Aorta (tissue), 5 donors: ENCODE measurements at places on chromosomes 4 and X. TPM values are rescaled to one million over a fixed set of nuclear protein-coding genes. Genes with fewer than 3 reads are reported as not detected.

The FMR1NB gene
- not detected for total RNA-seq

The PYURF gene
- total RNA-seq, result 51.9 TPM

The HTT gene
- 64.4 TPM for total RNA-seq

DNA sequence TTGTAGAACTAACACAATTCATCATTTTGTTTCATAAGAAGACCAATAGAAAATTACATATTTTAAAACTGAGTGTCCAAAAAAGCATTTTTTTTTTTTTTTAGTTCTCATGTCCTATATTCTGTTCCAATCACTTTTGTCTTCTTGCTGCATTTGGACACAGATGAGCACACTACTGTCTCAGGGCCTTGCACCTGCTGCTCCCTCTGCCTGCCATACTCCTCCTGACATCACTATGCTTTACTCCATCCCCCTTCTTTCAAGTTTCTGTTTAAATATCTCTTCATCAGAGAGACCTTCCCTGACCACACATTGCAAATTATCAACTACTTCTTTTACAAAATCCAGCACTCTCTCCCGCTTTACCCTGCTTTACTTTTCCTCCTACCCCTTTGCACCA, 230.7 kb upstream of the GK2 start:
- H3K4me3 ChIP-seq, result no peak overlapping the region
- H3K27ac ChIP-seq, result no peak overlapping the region
- no peaks in the 10 kb centered on the region for H3K4me1 ChIP-seq
- no peak for DNase-seq
- no peaks in the 10 kb centered on the region for H3K36me3 ChIP-seq

GRCh38 chr4:78863991-78864390, 75.2 kb downstream of the PAQR3 start:
- H3K27me3 ChIP-seq, result no peaks in the 10 kb centered on the region
- H3K36me3 ChIP-seq, result no peaks in the 10 kb centered on the region
- H3K27ac ChIP-seq, result no peak overlapping the region
- no peak for DNase-seq

DNA sequence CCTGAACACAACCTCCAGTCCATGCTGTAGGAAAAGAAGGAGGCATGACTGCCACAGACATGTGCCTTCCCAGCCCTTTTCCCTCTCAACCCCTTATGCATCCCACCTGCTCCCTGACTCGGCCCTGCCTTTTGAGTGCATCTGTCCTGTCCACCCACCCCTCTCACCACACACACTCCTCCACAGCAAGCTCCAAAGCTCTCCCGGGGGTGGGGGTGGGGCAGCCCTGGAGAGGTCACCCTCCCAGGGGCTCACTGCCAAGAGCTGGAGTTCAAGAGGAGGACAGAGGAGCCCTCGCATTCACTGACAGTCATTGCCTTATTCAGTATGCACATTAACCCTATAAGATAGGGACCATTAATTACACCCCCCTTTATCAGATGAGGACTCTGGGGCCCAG, 46.6 kb upstream of the MAMLD1 start:
- no peaks in the 10 kb centered on the region for H3K27me3 ChIP-seq
- DNase-seq, result no peak
- no peaks in the 10 kb centered on the region for H3K36me3 ChIP-seq

GRCh38 chr4:88360791-88361190, 17.9 kb upstream of the HERC6 start:
- no peak for DNase-seq
- no peak overlapping the region for H3K27ac ChIP-seq
- no peaks in the 10 kb centered on the region for H3K27me3 ChIP-seq
- no peak overlapping the region for H3K4me3 ChIP-seq

DNA sequence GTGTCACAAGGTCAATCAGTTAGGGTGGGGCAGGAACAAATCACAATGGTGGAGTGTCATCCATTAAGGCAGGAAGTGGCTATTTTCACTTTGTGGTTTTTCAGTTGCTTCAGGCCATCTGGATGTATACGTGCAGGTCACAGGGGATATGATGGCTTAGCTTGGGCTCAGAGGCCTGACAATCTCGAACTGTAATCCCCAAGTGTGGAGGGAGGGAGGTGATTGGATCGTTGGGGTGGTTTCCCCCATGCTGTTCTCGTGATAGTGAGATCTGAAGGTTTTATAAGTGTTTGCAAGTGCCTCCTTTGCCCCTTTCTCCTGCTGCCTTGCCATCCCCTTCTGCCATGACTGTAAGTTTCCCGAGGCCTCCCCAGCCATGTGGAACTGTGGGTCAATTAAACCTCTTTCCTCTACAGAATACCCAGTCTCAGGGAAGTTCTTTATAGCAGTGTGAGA, 36.7 kb upstream of the STS start:
- H3K4me3 ChIP-seq, result no peak overlapping the region
- H3K27me3 ChIP-seq, result no peaks in the 10 kb centered on the region
- DNase-seq, result no peak
- H3K36me3 ChIP-seq, result no peaks in the 10 kb centered on the region
- no peaks in the 10 kb centered on the region for H3K4me1 ChIP-seq

GRCh38 chr4:54547299-54548097, 110.3 kb upstream of the KIT start:
- H3K27ac ChIP-seq, result no peak overlapping the region
- H3K36me3 ChIP-seq, result no peaks in the 10 kb centered on the region
- H3K4me3 ChIP-seq, result no peak overlapping the region
- no peak for DNase-seq
- no peaks in the 10 kb centered on the region for H3K4me1 ChIP-seq

GRCh38 chr4:138086611-138087041, 155.5 kb downstream of the SLC7A11 start:
- H3K27ac ChIP-seq, result no peak overlapping the region
- H3K4me3 ChIP-seq, result no peak overlapping the region
- no peaks in the 10 kb centered on the region for H3K4me1 ChIP-seq
- DNase-seq, result no peak

DNA sequence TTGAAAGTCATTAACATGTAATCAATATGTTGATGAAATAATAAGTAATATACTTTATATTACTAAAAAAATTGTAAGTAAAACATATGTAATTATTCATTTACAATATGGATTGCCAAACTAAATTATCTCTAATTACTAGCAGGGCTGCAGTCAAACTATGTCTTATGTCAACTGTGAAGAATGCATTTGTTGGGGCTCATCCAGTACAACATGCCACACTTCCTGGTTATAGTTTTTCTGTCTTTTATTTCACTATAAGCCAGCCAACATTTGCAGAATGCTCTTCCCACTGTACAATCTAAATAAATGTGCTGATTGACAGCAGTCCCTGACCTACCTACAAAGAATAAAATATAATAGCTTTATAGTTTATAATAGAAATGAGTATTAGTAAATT, 975.4 kb upstream of the NDST4 start:
- H3K27ac ChIP-seq, result no peak overlapping the region
- DNase-seq, result no peak
- H3K4me3 ChIP-seq, result no peak overlapping the region
- H3K27me3 ChIP-seq, result no peaks in the 10 kb centered on the region
- no peaks in the 10 kb centered on the region for H3K36me3 ChIP-seq

DNA sequence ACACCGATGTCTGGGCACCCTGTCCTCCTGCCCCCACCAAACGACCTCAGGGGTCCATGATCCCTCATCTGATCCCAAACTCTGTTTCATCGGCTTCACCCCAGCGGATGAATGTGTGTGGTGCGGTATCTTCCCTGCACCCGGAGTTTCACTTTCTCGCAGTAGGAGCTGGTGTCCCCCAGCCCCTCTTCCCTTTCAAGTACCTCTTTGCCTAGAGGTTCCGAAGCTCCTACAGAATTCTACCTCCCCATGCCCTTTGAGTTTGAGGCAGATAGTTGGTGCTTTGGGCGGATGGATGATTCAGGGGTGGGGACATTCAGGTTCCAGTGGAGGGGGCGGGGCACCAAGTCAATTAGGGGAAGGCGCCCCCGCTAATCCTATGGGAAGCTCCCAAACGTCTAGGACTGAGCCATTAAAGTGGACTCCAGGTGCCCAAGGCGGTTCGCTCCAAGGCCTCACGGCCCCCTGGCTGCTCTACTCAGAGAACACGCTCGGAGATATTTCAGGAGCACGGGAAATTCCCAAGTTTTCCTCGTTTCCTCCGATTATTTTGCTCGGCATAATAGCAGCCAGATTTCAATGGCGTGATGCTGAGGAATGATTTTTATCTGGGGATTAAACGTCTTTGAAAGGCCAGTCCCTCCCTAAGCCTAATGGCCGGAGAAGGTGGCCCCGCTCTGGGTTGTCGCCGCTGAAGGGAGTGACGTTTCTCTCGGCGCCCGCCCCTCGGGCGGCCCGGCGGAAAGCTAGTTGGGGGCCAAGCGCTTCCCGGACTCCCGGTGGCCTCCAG, 1.3 kb downstream of the MSX1 start:
- no peak for DNase-seq
- H3K36me3 ChIP-seq, result no peaks in the 10 kb centered on the region
- H3K27ac ChIP-seq, result no peak overlapping the region
- H3K4me1 ChIP-seq, result no peaks in the 10 kb centered on the region
- H3K4me3 ChIP-seq, result peak overlapping the region; percentile 91

DNA sequence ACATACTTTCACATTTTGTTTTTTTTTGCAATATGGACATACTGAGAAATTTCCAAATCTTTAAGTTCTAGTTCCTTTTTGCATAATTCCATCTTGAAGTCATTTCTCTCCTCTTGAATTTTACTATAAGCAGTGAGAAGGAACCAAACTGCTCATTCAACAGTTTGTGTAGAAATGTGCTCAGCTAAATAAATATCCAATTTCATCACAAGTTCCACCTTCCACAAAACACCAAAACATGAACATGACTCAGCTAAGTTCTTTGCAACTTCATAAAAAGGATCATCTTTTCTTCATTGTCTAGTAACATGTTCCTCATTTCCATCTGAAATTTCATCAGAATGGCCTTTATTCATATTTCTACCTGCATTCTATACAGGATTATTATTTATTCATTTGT, 77.3 kb upstream of the FGF13 start:
- no peaks in the 10 kb centered on the region for H3K27me3 ChIP-seq
- no peak overlapping the region for H3K27ac ChIP-seq
- no peaks in the 10 kb centered on the region for H3K36me3 ChIP-seq
- DNase-seq, result no peak

GRCh38 chr4:25687773-25688172, 32.1 kb downstream of the SLC34A2 start:
- H3K4me3 ChIP-seq, result no peak overlapping the region
- H3K27ac ChIP-seq, result no peak overlapping the region
- no peaks in the 10 kb centered on the region for H3K36me3 ChIP-seq
- no peaks in the 10 kb centered on the region for H3K27me3 ChIP-seq
- DNase-seq, result no peak

- no peaks in the 10 kb centered on the region for H3K36me3 ChIP-seq
- H3K27me3 ChIP-seq, result peaks cover 3% of the 10 kb centered on the region
- no peak for DNase-seq
- no peak overlapping the region for H3K27ac ChIP-seq
- no peaks in the 10 kb centered on the region for H3K4me1 ChIP-seq
- no peak overlapping the region for H3K4me3 ChIP-seq
These were observed 38.3 kb downstream of the PF4 start for GRCh38 chr4:73943555-73943954.

- no peaks in the 10 kb centered on the region for H3K27me3 ChIP-seq
- H3K4me3 ChIP-seq, result no peak overlapping the region
- DNase-seq, result no peak
- H3K36me3 ChIP-seq, result no peaks in the 10 kb centered on the region
These were observed 225.8 kb upstream of the TRAM1L1 start for GRCh38 chr4:117311215-117311614.

DNA sequence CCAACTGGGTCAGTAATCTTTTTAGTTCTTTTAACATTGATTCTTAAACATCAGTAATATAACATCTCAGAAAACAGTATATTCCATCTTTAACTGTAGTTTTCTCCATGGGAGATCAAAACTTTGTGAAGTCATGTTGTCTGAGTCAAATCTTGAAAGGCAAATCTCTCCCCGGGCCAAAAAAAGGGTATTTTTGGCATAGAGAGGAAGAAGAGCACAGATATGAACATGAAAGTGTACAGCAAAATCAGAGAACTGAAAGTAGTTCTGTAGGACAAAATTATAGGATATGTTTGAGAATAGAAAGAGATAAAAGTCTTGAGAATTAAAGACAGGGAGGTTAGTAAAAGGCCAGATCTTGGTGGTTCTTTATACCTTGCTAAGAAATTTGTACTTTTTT, 176.4 kb upstream of the GYPA start:
- H3K4me1 ChIP-seq, result no peaks in the 10 kb centered on the region
- no peak overlapping the region for H3K4me3 ChIP-seq
- H3K36me3 ChIP-seq, result no peaks in the 10 kb centered on the region
- DNase-seq, result no peak

- H3K27me3 ChIP-seq, result no peaks in the 10 kb centered on the region
- H3K36me3 ChIP-seq, result no peaks in the 10 kb centered on the region
- H3K27ac ChIP-seq, result no peak overlapping the region
- DNase-seq, result no peak
These were observed 407.1 kb upstream of the FRG1 start for GRCh38 chr4:189533603-189534002.

DNA sequence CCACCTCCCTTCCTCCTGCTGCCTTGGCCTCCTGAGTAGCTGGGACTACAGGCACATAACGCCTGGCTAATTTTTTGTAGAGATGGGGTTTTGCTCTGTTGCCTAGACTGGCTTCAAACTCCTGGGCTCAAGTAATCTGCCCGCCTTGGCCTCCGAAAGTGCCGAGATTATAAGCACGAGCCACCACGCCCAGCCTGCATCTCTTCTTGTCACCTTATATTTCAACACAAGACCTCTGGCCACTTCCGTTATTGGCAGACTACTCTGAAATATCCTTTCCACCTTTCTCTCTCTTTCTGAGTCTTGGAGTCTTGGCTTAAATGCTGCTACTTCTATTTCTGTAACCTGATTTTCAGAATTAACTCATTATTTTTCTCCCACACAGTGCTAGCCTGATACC, 5.6 kb downstream of the KIAA0232 start:
- no peaks in the 10 kb centered on the region for H3K4me1 ChIP-seq
- H3K36me3 ChIP-seq, result no peaks in the 10 kb centered on the region
- no peak overlapping the region for H3K27ac ChIP-seq
- H3K27me3 ChIP-seq, result no peaks in the 10 kb centered on the region
- DNase-seq, result no peak

- H3K27me3 ChIP-seq, result no peaks in the 10 kb centered on the region
- no peak overlapping the region for H3K4me3 ChIP-seq
- H3K27ac ChIP-seq, result no peak overlapping the region
- H3K36me3 ChIP-seq, result no peaks in the 10 kb centered on the region
- no peaks in the 10 kb centered on the region for H3K4me1 ChIP-seq
These were observed 19.3 kb downstream of the JAKMIP1 start for GRCh38 chr4:6180841-6181631.

DNA sequence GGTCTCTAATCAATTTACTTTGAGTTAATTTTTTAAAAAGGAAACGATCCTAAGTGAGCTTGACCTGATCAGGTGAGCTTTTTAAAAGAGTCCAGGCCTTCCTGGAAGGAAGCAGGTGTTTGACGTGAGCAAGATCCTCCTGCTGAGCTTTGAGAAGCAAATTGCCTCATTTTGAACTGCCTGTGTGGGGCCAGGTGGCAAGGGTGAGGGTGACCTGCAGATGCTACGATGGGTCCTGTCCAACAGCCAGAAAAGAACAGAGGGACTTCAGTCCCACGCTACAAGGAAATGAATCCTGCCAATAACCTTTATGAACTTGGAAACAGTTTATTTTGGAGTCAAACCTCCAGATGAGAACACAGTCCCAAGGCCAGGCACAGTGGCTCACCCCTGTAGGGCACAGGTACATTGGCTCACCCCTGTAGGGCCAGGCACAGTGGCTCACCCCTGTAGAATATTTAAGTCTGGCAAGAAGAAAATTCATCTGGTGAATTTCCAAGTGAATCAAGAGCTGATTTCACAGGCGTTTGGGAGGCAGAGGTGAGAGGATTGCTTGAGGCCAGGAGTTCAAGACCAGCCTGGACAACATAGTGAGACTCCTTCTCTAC, 58.1 kb downstream of the CASP3 start:
- no peaks in the 10 kb centered on the region for H3K36me3 ChIP-seq
- DNase-seq, result no peak
- no peaks in the 10 kb centered on the region for H3K4me1 ChIP-seq
